Dermis lymphatic vessel endothelial cell (primary cell): ENCODE measurements at places on chromosomes 2 and 18. TPM values are rescaled to one million over a fixed set of nuclear protein-coding genes. Genes with fewer than 3 reads are reported as not detected.

MAL gene
- total RNA-seq: not detected in 2 replicates

TMEM178A gene
- total RNA-seq: 0.11 TPM in 1 of 2 replicates, not detected in the other

IHH gene
- total RNA-seq: under 0.01 and 0.09 TPM in 2 replicates

GORASP2 gene
- 23.5 and 28.4 TPM in 2 replicates for total RNA-seq

RAB6C gene
- under 0.01 TPM in 1 of 2 replicates, not detected in the other for total RNA-seq

DSG4 gene
- not detected in 2 replicates for total RNA-seq

BOLL gene
- not detected in 2 replicates for total RNA-seq

DYSF gene
- 34.2 and 48.6 TPM in 2 replicates for total RNA-seq

CHRND gene
- not detected in 2 replicates for total RNA-seq

SH2D6 gene
- 0.11 TPM in 1 of 2 replicates, not detected in the other for total RNA-seq

ALPP gene
- total RNA-seq: not detected in 2 replicates

SPC25 gene
- 0.76 and 1.4 TPM in 2 replicates for total RNA-seq

ASB18 gene
- total RNA-seq: not detected in 2 replicates

PEX13 gene
- total RNA-seq: 44.1 and 52.7 TPM in 2 replicates

EHD3 gene
- total RNA-seq: 6.6 and 10.8 TPM in 2 replicates

MSH2 gene
- total RNA-seq: 19.2 and 30.7 TPM in 2 replicates

SERPINB4 gene
- total RNA-seq: not detected in 2 replicates

ADGRF3 gene
- total RNA-seq: under 0.01 and 0.09 TPM in 2 replicates

RGPD4 gene
- not detected in 2 replicates for total RNA-seq

CCNYL1 gene
- total RNA-seq: 19.9 and 23.3 TPM in 2 replicates

ALKAL2 gene
- not detected in 2 replicates for total RNA-seq

LYPD6 gene
- 13.7 and 34.0 TPM in 2 replicates for total RNA-seq

ZNF385B gene
- not detected in 2 replicates for total RNA-seq

FIGN gene
- 0.11 TPM in 1 of 2 replicates, not detected in the other for total RNA-seq

SCN7A gene
- not detected in 2 replicates for total RNA-seq

GRB14 gene
- 0.33 and 0.34 TPM in 2 replicates for total RNA-seq

PTGR3 gene
- total RNA-seq: 12.6 and 13.2 TPM in 2 replicates

STRADB gene
- 15.9 and 17.9 TPM in 2 replicates for total RNA-seq

SLC14A1 gene
- total RNA-seq: not detected in 2 replicates

SRD5A2 gene
- not detected in 2 replicates for total RNA-seq

TMEM200C gene
- total RNA-seq: not detected in 2 replicates

CYP26B1 gene
- total RNA-seq: under 0.01 TPM in 1 of 2 replicates, not detected in the other

CABYR gene
- 0.22 and 1.0 TPM in 2 replicates for total RNA-seq

C2orf76 gene
- total RNA-seq: 12.3 and 14.5 TPM in 2 replicates

PROC gene
- total RNA-seq: 0.11 and 0.52 TPM in 2 replicates

CLHC1 gene
- total RNA-seq: 4.7 and 7.6 TPM in 2 replicates

CCDC178 gene
- not detected in 2 replicates for total RNA-seq

UGT1A4 gene
- not detected in 2 replicates for total RNA-seq

INHA gene
- not detected in 2 replicates for total RNA-seq

SERPINB5 gene
- not detected in 2 replicates for total RNA-seq
